ENCODE measurements at places on chromosomes 1 and 21.
A peak's percentile ranks its signal among the peaks of the same experiment; 100 is the strongest.

GRCh38 chr1:220149742-220150141 lies 55.8 kb downstream of the IARS2 start:
- no peak for DNase-seq

- no peak for DNase-seq
Observed at GRCh38 chr1:237146241-237146640, 104.3 kb downstream of the RYR2 start.

DNA sequence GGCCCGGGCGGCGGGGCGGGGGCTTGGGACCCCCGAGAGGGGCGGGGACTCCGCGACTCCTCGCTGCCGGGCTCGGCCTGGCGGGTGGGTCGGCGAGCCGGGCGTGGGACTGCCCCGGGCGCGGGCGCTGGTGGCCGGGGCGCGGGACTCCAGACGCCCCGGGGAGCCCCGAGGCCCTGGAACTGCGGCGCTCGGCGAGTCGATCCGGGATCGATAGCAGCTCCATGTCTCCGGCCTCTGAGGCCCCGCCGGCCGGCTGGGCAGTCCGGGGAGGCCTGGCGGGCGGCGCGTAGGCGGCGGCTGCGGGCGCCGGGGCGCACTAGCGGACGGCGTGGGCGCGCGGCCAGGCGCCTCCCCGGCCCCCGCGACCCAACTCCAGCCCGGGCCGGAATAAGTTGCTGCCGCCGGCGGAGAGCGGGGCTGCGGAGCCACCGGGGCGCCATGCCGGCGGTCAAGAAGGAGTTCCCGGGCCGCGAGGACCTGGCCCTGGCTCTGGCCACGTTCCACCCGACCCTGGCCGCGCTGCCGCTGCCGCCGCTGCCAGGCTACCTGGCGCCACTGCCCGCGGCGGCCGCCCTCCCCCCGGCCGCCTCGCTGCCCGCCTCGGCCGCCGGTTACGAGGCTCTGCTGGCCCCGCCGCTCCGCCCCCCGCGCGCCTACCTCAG lies 400 bp downstream of the SAMD11 start:
- no peak for DNase-seq

DNA sequence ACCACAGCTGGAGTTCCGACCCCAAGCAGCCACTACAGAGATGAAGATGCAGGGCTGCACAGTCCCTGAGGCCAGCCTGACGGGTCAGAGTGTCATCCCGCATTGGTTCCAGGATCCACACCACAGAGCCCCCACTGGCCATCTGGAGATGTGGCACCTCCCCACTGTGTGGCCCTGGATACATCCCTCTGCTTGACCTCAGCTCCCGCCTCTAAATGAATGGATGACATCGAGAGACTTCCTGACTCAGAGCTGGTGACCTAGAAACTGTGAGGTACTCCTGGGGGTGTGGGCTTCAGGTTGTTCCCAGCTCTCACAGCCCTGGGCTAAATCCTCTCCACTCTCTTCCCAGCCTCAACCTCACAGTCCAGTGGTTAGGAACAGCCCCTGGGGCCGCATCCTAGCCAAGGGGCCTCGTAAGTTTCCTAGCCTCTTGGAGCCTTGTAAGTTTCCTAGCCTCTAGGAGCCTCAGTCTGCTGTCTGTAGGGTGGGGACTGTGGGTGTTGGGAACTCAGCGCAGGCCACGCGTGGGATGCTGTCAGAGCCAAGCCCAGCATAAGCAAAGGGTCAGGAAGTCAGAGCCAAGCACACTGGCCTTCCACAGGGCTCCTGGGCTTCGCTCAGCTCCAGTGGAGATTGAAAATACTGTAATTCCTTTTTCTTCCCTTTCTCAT lies 87.5 kb upstream of the RUNX3 start:
- DNase-seq: peak; percentile 26

- DNase-seq: no peak
Observed at GRCh38 chr1:91952187-91952586, 3.0 kb downstream of the BRDT start.

GRCh38 chr1:42173155-42173933 lies 8.8 kb upstream of the GUCA2A start:
- DNase-seq: peak; percentile 63

- DNase-seq: no peak
Observed at GRCh38 chr1:1093610-1093943, 19.5 kb upstream of the RNF223 start.

DNA sequence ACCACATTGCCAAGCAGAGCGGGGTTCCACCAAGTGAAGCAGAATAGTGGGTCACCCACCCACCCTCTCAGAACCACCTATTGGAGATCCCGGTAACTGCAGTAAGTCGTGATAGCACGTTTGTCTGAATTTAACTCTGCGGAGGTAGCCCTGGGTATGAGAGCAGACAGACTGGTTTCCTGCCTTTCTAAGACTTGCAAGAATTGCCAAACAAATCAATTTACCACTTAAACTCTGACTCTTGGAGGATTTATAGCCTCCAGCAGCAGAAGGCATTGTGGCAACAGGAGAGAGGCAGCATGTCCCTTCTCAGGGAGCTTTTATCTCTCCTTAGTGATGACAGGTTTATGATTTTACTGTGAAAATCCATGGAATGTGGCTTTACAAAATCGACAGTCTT lies 287.9 kb upstream of the FMN2 start:
- DNase-seq: no peak

- no peak for DNase-seq
Observed at GRCh38 chr1:86914601-86914997, at the start of gene HS2ST1. TSS of gene HS2ST1 (plus strand) at chr1:86914635.

DNA sequence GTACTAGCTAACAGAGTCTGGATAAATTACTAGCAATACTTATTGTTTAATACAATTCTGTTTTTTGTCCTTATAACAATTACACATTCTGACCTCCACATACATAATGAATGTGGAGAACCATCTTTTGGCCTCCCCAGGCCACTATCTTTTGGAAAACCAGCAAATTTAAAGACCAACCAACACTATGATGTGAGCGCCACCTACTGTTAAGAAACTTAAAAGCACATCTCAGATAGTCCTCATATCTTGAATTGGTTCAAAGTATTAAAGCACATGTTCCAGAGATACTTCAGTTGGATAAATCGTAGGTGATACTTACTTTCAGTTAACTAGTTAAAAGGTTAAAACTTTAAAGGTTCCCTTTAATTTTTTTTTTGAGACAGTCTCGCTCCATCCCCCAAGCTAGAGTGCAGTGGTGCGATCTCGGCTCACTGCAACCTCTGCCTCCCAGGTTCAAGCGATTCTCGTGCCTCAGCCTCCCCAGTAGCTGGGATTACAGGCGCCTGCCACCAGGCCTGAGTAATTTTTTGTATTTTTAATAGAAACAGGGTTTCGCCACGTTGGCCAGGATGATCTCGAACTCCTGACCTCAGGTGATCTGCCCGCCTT lies 29.3 kb upstream of the USP1 start:
- peak; percentile 46 for DNase-seq

DNA sequence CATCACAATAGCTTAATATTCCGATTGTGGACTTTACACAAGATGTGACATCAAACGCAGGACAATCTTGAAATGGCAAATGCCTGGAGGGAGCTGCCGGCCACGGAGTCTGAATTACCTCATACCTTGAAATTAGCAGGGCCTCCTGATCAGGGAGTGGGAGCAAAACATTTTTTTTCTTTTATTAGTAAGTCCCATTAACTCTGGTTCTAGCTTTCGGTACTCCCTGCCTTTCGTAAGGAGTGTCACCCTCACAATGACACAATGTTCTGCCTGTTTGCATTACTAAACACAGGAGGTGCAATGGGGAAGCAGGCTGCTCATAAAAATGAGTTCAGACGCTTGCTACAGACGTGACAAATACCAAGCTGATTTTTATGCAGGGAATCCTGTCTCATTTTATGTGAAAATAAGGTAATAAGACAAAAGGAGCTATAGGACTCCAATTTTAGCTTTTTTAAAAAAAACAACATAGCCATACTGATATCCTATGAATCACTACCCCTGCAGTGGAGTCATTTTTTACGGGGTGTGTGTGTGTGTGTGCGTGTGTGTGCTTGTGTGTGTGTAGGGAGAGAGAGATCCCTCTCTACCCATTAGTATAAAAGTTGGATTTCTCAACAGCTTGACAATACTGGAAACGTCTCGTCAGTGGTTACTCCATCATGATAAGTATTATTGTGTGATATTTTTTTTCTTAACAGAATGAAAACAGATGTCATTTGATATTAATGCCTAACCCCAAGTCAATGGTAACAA lies 205.1 kb upstream of the RUNX1 start:
- no peak for DNase-seq

GRCh38 chr21:40671716-40672115 lies 175.2 kb downstream of the DSCAM start:
- DNase-seq: no peak

- DNase-seq: no peak
Observed at GRCh38 chr21:42330380-42331371, 15.5 kb upstream of the TFF3 start.

DNA sequence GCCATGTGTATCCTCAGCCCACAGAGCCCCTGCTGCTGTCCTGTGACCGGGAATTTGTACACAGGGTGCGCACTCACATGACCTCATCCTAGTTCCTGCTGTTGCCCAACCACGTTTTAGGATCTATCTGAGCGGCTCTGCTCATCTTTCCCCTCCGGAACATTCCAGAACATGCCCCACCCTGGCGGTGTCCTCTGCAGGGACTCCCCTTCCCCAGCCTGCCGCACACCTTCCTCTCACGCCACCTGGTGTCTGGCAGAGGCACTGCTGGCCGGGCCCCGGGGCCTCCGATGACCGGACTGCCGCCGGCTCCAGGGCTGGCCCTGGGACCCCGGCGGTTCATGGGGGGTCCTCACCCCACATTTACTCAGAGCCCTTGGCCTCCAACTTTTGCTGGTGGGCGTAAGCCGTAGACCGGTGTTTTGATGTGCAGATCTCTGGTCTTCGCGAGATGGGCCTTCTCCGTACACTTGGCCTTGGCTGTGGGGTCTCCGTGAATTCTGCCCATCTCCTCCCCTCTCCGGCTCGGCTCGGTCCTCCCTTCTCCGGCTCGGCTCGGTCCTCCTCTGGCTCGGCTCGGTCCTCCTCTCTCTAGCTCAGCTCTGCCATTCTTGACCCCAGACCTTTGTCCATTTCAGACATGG lies 29.5 kb downstream of the ARHGEF16 start:
- DNase-seq: peak; percentile 77

GRCh38 chr1:64265141-64265540 lies 61.7 kb downstream of the UBE2U start:
- no peak for DNase-seq

DNA sequence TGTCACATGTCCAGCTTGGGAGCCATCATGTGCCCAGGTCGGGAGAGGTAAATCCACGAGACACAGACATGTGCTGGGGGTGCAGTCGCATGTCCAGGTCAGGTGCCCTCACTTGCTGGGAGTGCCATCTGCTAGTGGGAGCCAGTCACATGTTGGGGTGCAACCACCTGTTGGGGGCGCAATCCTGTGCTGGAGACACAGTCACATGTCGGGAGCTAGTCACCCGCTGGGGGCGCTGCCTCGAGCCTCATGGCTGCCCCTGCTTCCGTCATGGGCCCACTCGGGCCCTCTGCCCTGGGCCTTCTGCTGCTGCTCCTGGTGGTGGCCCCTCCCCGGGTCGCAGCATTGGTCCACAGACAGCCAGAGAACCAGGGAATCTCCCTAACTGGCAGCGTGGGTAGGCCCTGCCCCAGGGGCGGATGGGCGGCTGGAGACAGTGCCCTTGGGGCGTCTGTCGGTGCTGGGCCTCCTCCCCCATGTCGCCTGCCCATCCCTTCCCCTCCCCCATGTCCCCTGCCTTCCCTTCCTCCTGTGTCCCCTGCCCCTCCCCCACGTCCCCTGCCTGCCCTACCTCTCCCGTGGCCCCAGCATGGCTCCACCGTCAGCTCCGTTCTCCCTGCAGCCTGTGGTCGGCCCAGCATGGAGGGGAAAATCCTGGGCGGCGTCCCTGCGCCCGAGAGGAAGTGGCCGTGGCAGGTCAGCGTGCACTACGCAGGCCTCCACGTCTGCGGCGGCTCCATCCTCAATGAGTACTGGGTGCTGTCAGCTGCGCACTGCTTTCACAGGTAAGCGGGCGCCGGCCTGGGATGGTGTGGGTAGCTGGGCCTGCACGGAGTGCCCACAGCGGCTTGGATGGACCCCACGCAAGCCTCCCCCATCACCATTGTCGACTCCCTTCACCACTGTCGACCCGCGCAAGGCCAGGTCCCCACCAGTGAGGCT lies at the start of gene PRSS38:
PRSS38 (plus strand) TSS at position 208 of the 942 bp plus-strand sequence; CDS start at position 250, 42 bp downstream.
- DNase-seq: no peak

DNA sequence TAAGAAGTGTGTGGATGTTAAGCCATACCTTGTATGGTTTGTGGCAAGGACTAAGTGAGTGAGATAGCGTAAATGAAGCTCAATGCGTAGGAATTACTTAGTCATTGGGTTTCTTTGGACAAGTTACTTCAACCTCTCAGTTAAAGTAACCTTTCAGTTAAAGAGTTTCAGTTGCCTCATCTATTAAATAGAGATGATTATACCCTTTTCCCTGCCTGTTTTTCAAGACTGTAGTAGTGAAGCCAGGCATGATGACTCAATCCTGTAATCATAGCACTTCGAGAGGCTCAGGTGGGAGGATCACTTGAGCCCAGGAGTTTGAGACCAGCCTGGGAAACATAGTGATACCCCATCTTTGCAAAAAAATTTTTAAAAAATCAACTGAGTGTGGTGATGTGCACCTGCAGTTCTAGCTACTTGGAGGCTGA lies 6.3 kb downstream of the ZMPSTE24 start:
- DNase-seq: no peak

Data from hepatic stellate cell (primary cell).